ENCODE measurements at places on chromosomes 6 and 20. TPM values are rescaled to one million over a fixed set of nuclear protein-coding genes. Genes with fewer than 3 reads are reported as not detected.

- DNase-seq: no peak
These were observed 278.6 kb downstream of the TBC1D32 start for GRCh38 chr6:121055572-121056163.

HDDC2 gene
- 50.1 TPM for total RNA-seq

- DNase-seq: no peak
These were observed 291.7 kb downstream of the UTRN start for GRCh38 chr6:144576871-144577270.

- no peak for DNase-seq
These were observed 66.9 kb upstream of the KCNK16 start for GRCh38 chr6:39389484-39389767.

ACTL10 gene
- 1.0 TPM for total RNA-seq

GRCh38 chr6:48377115-48377514 lies 266.1 kb upstream of the PTCHD4 start:
- no peak for DNase-seq

DNA sequence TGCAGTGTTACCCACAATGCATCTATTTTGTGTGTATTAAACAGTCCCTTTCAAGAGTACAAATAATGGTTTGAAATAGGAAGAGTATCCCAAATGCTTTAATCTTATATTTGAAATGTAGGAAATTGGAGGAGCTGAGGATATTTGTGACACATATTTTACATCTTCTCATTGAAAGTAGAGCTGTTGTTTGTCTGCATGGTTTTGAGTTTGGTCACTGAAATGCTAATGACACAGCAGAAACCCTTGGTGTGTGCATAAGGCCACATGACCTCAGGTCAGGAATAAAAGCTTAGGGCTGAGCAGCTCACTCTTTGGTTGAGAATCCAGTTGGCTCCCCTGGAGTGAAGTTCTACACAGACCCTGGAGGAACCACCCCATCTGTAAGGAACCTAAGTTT lies 49.8 kb downstream of the TPD52L1 start:
- DNase-seq: peak; percentile 86

GRCh38 chr6:20092071-20092566 lies 120.2 kb downstream of the MBOAT1 start:
- peak; percentile 49 for DNase-seq

GRCh38 chr20:51966296-51966971 lies 164.1 kb upstream of the SALL4 start:
- DNase-seq: peak; percentile 74

ID1 gene
- 74.4 TPM for total RNA-seq

DNA sequence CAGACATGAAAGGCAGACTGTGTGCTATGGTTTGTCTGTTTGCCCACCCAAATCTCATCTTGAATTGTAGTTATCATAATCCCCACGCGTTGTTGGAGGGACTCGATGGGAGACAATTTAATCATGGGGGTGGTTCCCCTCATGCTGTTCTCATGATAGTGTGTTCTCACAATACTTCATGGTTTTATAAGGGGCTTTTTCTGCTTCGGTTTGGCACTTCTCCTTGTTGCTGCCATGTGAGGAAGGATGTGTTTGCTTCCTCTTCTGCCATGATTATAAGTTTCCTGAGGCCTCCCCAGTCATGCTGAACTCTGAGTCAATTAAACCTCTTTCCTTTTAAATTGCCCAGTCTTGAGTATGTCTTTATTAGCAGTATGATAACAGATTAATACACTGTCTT lies 47.2 kb upstream of the MICB start:
- no peak for DNase-seq

FAM50B gene
- total RNA-seq: 14.3 TPM

GNMT gene
- total RNA-seq: 0.57 TPM

ZNF334 gene
- total RNA-seq: 3.8 TPM

DNA sequence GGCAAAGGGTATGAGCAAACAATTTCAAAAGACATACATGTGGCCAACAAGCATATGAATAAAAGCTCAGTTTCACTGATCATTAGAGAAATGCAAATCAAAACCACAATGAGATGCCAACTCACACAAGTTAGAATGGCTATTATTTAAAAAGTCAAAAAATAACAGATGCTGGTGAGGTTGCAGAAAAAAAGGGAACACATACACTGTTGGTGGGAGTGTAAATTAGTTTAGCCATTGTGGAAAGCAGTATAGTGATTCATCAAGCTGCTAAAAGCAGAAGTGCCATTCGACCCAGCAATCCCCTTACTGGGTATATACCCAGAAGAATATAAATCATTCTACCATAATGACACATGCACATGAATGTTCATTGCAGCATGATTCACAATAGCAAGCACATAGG lies 6.7 kb upstream of the KHDC1L start:
- DNase-seq: no peak

PRL gene
- not detected for total RNA-seq

- DNase-seq: no peak
These were observed 277.1 kb upstream of the QKI start for GRCh38 chr6:163137398-163137881.

DNA sequence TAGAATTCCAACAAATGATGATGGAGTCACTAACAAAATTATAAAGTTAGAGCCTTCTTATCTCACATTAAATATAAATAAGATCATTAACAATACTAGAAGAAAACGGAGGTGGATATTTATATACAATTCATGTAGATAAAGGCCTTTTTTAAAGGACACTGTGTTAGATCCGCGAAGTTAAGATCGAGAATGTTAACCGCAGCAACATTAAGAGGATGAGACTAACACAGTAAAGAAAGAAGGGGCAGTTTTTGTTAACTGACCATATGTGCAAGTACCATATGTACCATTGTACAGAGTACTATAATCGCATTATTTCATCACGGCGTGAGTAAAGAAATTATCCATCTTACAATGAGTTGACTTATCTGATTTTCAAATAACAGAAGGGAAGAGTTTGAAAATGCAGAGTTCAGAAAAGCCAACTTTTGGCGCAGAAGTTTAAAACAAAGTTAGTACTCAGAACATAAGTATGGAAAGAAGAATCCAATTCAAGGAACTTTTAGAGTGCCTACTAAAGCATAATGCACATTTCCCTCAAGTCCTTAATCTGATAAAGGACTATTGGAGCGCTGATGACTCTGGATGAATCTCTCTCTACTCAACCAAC lies 1.4 kb downstream of the FBXL4 start:
- no peak for DNase-seq

DNA sequence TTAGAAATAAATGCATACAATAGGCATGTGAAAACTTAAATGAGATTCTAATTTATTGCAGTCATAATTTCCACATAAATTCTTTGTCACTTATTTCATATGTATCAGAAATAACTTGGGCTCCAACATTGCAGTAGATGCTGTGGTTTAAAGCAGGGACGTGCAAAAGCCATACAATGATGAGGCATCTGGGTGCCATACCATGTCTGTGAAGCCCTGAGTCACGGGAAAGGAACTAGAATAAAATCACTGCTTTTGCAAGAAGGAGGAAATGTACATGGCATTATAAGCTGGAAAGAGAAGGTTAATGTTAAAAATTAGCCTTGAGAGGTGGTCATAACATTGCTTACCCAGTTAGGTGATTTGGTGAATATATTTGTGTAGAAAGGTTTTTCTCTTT lies 180.4 kb downstream of the SASH1 start:
- no peak for DNase-seq

DNA sequence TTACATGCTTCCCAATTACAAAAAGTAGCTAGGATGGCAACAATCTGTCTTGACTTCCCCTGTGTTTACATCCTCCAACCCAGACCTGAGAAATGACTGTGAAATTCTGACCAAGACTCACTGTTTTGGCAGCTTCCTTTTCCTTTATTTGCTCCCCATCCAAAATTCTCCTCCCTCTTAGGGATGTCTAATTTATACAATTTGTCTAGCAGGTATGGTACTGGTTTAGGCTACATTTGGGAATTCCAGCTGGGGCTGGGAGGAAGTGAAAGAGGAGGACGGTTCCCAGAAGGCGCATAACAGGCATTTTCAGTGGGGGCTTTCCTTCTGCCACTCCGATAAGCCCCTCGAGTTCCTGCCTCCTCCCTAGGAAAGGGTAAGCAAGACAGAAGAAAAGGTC lies 231.5 kb upstream of the BTBD3 start:
- DNase-seq: no peak

BEND6 gene
- total RNA-seq: 5.7 TPM

DNA sequence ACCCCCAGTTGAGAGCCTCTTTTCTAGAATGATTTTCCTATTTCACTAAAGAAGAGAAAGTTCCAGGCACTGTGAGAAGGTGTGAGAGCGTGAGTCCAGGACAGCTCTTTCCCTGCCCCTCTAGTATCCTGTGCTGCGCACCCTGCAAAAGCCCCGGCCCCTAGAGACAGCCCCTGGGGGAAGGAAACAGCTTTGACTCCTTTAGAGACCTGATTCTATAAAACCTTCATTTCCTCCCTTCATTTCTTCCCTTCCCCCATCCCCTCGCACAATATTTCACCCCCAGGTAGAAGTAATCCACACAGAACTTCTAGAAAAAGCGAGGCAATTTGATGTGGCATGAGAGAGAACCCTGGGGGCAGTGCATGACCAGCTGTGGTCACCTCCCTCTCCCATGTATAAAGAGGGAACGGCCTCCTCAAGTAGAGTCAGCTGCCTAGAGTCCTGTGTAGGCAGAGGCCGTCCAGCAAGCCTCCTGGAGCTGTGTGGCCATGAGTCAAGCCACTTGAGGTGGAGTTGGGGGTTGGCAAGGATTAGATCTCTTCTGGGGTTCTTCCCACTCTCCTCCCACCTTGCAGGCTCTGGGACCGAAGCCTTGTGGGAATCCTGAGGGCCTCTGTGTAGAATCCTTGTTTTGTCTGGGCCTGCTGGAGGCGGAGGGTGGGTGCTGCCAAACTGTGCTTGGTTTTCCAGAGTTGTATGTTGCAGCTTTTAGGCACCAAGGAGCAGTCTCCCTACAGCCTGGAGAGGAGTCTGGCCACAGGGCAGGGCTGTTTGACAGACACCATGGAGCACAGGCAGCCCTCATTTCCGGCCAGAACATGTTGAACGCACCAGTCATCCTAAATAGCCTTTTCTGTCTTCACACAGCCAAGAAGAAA lies 41.7 kb downstream of the CHMP4B start:
- DNase-seq: no peak

MICB gene
- total RNA-seq: 37.8 TPM

GRCh38 chr6:43436577-43437282 lies 9.4 kb downstream of the ABCC10 start:
- DNase-seq: peak; percentile 85

C6orf132 gene
- 53.9 TPM for total RNA-seq

DNA sequence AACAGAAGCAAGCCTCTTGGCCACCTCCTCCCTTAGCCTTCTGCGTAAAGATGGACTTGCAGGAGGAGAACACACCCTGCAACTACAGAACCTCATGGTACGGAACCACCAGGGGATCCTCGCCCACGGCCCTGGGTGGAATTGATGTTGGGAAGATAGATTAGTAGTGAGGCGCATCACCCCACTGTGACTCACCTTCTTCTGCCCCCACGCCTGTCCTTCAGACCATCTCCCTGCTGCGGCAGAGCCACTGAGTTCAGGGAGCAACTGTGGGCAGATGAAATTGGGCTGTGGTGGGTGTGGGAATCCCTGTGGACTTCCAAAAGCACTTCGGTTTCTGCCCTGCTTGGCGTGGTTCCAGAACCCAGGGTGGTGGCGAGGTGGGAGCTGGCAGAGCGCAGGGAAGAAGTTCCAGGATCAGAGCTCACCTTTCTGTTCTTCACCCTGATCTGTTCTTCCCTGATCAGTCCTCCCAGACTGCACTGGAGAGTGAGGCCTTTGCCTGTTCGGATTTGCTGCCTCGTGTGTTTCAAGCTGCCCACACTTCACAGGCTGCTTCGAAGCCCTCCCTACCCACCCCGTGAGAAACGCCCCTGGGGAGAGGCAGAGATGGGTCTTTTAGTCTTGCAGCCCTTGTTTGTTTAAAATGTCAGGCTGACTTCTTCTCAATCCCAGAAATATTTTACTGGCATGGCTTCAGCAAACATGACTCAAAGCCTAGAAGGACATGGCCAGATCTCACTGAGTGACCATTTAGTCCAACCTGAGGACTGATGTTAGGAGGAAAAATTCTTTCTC lies 92.8 kb upstream of the MLN start:
- DNase-seq: no peak
